ENCODE measurements at places on chromosomes 1 and 21.

- DNase-seq = no peak
Measured at GRCh38 chr1:113233441-113233840, 156.9 kb upstream of the MAGI3 start.

DNA sequence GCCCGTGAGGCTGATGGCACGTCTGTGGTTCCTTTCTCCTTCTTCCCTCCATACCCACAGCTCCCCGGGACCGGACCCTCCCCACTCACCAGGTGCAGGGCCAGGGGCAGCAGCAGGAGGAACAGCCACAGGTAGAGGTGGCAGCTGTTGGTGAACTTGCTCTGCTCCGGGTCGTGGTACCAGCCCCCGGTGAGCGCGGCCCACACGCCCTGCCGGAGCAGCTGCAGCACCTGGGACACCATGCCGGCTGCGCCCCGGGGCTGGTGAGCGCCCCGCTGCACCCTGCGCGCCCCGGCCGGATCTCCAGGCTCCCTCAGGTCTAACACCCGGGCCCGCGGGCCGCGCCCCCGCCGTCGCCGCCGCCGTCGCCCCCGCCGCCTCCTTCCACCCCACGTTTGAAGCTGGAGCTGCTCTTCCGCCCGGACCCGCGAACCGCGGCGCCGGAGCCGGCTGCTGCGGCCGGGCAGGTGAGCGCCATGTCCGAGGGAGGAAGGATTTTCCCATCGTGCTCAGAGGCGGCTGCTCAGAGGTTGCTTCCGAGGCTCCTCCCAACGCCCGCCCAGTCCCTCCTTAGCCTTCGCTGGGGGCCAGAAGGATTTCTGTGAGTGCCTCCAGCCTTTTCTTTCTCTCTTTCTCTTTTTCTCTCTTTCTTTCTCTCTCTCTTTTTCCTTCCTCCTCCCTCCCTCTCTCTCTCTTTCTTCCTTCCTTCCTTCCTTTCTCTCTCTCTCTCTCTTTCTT is at the start of gene PCNX2:
Gene PCNX2, minus strand, starts transcription at position 489 of the 738 bp plus-strand sequence. Its CDS starts 247 bp downstream, at position 242.
- peak; percentile 85 for DNase-seq

DNA sequence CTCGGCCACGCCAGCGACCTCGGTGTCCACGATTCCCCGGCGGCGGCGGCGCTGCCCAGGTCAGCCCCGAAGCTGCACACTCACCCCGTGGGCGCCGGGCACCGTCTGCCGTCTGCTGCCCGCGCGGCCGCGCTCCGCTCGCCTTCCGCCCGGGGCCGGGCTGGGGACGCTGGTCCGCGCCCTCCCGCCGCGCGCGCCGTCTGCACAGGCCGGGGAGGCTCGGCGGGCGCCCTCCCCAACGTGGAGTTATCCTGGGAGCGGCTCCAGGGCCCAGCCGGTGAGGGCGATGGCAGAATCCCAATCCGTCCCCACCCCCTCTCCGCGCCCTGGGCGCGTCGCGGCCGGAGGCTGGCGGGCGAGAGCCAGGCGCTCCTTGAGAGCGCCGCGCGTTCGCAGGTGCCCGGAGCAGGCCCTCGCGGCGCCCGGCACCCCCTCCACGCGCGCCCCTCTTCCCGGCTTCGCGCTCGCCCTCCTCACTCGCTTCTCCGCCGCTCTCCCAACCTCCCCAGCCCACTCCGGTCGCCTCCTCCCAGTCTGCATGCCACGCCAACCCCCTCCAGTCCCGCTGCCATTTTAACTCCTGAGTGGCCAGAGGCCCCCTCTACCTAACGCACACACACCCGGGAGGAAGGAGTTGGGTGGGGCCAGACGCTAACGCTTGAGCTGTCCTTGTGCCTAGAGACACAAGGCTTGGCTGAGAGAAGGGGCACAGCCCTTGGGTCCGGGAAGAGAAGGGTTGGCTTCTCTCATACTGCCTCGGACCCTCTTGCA is at the start of gene LRRN2:
Gene LRRN2, minus strand, starts transcription at position 503 of the 771 bp plus-strand sequence. CDS start 65,746 bp downstream, outside the sequence.
- peak; percentile 63 for DNase-seq

GRCh38 chr1:46393510-46393909 is 607 bp upstream of the FAAH start:
- DNase-seq = no peak

GRCh38 chr1:154895798-154896197 is 25.7 kb upstream of the KCNN3 start:
- DNase-seq = no peak

GRCh38 chr1:5976726-5977493 is 15.3 kb downstream of the NPHP4 start:
- no peak for DNase-seq

- no peak for DNase-seq
Measured at GRCh38 chr1:225941942-225942222, 862 bp upstream of the LEFTY2 start.

- DNase-seq = no peak
Measured at GRCh38 chr1:206952171-206952570, 5.9 kb upstream of the PIGR start.

GRCh38 chr1:7671676-7672075 is 99.4 kb upstream of the VAMP3 start:
- DNase-seq = no peak

- no peak for DNase-seq
Measured at GRCh38 chr1:89405275-89405929, 41.5 kb downstream of the GBP6 start.

- DNase-seq = no peak
Measured at GRCh38 chr1:224650290-224650689, 34.2 kb downstream of the CNIH3 start.

GRCh38 chr1:154975409-154976059 is 1.1 kb downstream of the CKS1B start:
- DNase-seq = peak; percentile 54

DNA sequence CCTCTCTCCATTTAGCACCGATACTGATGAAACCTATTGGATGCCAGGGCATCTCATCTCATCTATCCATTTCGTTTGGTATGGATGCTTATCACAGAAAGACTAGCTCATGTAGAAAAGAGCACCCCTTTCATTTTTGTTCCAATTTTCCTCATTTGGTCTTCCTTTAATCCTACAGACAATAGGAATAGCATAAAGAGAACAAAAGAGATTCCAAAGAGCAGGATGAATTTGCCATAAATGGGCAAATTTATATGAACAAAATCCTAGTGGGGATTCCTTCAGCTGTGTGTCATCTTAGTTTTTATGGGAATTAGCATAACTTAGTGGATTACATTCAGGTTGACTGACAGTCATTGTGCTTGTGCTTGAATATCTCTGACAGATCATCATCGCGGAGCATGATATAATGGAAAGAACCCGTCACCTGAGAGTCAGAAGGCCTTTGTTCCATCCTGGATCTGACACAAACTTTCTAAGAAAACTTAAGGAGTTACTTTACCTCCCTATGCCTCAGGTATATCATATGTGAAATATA is 777.5 kb upstream of the ADGRL2 start:
- no peak for DNase-seq

GRCh38 chr21:44966135-44967081 is 26.6 kb downstream of the SLX9 start:
- DNase-seq = peak; percentile 3

- no peak for DNase-seq
Measured at GRCh38 chr1:25112400-25112799, 119.9 kb downstream of the SYF2 start.

DNA sequence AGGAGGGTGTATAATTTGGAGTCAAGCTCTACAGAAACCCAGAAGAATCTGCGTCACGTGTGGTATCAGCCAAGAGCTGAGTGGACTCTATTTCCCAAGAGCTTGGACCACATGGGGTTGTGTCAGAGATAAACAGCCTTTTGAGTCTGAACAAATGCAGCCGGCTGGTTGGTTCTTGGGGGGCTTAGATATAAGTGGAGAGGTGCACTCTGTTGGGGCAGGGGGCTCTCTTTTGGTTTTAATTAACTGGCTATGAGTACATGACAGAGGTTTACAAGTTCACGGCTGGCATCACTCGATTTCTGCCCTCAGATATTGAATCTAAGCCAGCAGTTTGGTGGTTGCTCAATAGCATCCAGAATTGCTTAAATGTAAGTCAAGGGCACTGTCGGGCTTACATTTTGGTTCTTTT is 501 bp upstream of the MRAP start:
- DNase-seq = no peak

DNA sequence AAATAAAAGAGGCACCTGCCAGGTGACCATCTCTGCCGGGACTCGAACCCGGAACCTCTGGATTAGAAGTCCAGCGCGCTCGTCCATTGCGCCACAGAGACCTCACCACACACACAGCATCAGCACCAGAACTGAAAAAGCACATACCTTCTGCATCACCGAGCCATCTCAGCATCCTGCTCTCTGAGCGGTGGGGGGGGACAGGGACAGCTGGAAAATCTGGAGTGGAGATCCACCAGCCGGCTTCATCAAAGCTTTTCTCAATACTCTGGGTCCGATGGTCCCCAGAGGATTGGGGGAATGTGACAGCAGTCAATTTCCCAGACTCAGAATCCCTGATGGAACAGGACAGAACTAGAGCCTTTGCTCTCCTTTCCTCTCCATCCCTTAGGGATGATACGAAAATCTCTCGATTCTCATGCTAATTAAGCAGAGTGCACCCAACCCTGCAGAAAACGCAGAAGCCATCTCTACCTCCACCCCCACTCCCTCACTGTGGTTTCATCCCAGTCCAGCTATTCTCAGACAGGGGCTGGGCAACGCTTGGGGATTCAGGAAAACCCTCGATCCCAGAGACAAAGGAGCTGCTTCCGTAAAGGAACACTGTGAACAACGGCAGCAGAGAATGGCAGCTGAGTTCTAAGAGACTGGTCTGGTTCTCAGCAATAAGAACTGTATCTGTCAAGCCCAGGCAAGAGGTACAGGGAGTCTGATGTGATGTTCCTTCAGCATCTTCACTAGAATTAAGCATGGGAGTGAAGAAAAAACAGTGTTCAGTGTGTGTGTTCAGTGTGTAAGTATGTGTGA is 29.6 kb upstream of the CADM3 start:
- peak; percentile 54 for DNase-seq

DNA sequence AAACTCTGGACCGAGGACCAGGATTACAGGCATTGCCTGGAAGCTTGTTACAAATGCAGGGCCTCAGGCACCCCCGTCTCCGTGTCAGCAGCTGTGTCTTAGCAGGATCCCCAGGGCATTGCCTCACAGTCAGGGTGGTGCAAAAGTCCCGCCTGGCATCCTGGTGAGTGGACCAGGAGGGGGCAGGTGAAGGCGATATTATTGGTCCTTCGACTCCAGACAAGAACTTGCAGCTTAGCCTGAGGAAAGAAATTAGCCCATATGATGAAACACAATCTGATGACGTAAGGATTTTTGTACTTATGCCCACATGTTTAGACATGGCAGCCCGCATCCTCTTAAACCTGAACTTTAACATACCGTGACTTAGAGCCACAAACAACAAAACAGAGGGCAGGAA is 40.8 kb downstream of the RSPH1 start:
- no peak for DNase-seq

- no peak for DNase-seq
Measured at GRCh38 chr1:21749859-21750468, 33.0 kb downstream of the USP48 start.

DNA sequence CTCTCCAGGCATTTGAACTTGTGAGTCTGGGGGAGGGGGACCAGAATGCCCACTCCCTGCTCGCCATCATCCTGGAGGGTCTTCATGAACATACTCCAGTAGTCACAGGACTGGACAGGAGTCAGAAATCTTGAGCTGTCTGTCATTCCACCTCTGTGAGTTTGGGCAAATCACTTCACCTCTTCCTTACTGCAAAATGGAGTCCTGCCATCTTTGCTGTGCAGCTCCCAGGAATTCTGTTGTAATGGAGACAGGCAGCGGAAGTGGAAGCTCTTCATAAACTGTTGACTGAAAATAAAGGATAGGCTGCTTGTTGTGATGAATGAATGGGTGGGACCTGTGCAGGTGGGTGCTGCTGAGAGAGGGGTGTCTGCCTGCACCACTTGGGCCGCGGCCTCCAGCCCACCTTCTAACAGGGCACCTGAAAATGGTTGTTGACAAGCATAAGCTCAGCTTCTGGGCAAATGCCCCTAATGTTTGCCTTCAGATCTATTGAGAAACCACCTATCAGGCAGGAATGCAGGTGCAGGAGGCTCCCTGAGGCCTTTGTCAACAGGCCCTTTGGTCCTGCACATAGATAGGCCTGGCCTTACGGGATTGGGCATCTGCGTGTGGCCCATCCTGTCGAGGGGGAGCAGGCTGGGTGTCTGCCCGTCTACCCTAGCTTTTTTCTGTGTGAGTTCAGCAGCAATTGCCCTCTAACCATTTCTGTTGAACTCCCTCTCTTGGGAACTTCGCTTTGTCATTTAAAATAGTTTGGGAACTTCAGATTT is 321.0 kb downstream of the RPS6KC1 start:
- DNase-seq = peak; percentile 63

GRCh38 chr1:62462370-62462769 is 25.5 kb downstream of the USP1 start:
- no peak for DNase-seq

DNA sequence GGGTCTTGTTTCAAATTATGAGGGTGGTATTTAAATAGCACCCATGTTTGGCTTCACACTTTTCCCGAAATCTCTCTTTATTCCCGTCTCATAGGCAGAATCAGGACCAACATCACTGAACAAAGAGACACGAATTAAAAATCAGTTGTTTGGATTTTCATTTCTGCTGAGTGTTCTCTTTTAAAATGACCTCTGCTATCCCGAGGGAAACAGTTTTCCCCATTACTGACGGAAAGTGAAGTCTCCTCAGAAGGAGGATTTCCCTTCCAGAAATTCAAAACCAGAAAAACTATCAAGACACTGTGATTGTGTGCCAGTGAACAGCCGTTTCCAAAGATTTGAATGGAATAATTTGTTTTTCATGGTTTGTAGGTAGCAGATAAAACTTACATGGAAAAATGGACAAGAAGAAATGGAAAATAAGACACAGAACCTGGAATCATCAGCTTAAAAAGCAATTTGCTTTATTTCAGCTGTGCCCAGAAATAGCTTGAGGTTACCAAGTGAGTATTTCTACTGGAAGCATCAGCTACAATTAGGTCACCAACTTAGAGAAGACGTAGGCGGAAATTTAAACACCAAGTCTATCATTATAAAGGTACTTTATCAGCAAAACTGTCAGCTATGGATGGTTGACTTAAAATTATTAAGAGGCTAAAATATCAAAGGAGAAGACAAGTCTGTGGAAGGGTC is 68.5 kb downstream of the RUNX1 start:
- DNase-seq = peak; percentile 10

DNA sequence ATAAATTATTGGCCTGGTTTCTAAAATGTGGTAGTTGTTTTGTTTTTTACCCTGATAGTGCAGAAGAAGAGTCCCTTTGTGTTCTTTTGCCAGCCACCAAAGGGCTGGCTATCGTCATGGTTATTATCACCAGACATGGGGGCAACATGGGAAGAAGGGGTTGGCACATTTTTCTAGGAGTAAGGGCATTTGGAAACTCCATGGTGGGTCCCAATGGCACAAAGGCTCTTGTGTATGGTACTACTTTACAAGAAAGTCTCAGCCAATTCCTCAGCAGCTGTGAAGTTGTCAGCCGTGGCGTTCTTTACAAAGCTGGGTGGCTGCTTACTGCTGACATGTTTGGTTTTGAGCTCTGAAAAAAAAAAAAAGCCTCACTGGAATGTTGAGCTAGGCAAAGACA is 330.4 kb upstream of the ESRRG start:
- no peak for DNase-seq

All from NCI-H1417 (cell line).